ENCODE measurements at places on chromosomes 3 and 15. TPM values are rescaled to one million over a fixed set of nuclear protein-coding genes. Genes with fewer than 3 reads are reported as not detected.

GRCh38 chr15:90305932-90306331 is 40.5 kb downstream of the NGRN start:
- DNase-seq, result no peak

- no peak for DNase-seq
Measured at GRCh38 chr3:146544929-146545528, 622 bp upstream of the PLSCR1 start.

- peak; percentile 63 for DNase-seq
Measured at GRCh38 chr15:63350178-63350621, 31.4 kb downstream of the CA12 start.

DNA sequence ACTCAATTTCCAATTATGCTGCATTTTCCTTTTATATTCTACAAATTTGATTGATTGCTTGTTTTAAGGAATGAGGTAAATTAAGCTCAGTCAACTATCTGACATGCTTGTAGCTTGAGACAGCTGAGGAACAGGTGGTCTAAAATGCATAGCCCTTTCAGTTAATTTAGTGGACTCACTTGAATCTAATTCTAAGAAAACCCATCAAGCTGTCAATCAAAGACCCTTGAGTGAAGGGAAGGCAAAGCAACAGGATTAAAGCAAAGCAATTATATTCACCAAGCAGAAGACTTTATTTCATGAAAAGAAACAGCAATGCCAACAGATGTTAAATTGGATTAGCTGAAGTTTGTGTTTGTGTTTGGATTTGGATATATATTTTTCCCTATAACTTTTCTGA is 228.5 kb downstream of the ARPP21 start:
- DNase-seq, result no peak

- DNase-seq, result no peak
Measured at GRCh38 chr3:75985432-75985831, 200.1 kb upstream of the ZNF717 start.

DNA sequence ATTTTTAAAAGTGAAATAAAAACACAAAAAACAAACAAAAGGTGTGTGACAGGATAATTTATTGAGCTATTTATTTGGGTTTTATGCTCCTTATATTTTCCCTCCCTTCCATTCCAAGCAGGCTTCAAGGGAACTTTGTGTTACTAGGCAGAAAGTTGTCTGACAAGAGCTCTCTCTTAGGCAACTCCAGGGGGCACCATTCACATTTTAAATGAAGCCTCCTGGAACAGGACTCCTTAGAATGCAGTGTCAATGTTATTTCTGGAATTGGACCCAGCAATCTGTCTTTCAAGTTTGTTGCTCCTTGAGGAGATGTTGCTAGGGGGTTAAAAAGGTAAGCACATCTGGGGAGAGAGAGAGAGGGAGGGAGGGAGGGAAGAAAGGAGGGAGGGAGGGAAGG is 5.4 kb upstream of the RFX7 start:
- no peak for DNase-seq

DNA sequence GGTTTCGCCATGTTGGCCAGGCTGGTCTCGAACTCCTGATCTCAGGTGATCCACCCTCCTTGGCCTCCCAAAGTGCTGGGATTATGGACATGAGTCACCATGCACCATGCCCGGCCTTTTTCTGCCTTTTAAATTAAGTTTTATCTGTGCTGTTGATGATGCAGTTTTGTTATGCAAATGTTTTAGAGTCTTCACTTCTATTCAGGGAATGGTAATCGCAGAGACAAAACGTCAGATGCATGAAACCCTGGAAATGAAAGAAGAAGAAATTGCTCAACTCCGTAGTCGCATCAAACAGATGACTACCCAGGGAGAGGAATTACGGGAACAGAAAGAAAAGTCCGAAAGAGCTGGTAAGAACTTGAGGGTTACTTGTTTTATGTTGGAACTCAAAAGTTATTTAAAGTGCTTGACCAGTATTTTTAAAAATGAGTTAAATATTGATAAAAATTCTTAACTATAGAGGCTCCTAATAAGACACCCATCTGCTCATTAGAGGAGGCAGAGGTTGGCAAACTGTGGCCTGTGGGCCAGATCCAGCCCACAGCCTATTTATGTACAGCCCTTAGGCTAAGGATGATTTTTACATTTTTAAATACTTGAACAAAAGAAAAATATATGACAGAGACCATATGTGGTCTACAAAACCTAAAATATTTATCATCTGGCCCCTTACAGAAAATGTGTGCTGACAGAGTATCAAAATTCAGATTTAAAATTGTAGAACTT is 127.8 kb upstream of the LRRFIP2 start:
- DNase-seq, result no peak

- no peak for DNase-seq
Measured at GRCh38 chr15:67244971-67245478, 9.4 kb downstream of the AAGAB start.

DNA sequence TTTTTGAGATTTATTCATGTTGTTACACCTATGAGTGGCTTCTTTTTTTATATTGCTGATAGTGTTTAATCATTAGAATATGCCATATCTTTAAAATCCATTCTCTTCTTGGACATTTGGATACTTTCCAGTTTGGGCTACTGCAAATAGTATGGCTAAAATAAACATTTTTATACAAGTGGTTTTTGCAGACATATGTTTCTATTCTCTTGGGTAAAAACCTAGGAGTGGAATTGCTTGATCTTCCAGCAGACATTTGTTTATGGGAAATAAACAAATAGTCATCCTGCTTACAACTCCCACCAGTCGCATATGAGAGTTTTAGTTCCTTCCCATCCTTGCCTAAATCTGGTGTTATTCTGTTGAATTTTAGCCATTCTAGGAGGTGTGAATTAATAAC is 193.1 kb downstream of the ALCAM start:
- DNase-seq, result no peak

- DNase-seq, result no peak
Measured at GRCh38 chr3:39329493-39329892, at the start of gene CCR8. TSS of gene CCR8 (plus strand) at chr3:39329709. CDS start at chr3:39332332, 2,623 bp downstream.

Gene CLSTN2
- 0.64 TPM for total RNA-seq

Gene ACOX2
- total RNA-seq, result 18.7 TPM

Gene FILIP1L
- total RNA-seq, result 31.5 TPM

Gene KPNA1
- total RNA-seq, result 126 TPM

Gene FSIP1
- 2.0 TPM for total RNA-seq

Gene SMCO1
- not detected for total RNA-seq

Gene FOXL2
- total RNA-seq, result not detected

Data from MG63 (cell line).